ENCODE measurements at places on chromosomes 2 and 18.

GRCh38 chr2:231922311-231923009, 3.7 kb downstream of the NPPC start:
- H3K36me3 ChIP-seq: no peaks in the 10 kb centered on the region
- H3K4me3 ChIP-seq: no peak overlapping the region
- H3K4me1 ChIP-seq: peaks cover 9% of the 10 kb centered on the region
- no peak overlapping the region for H3K27ac ChIP-seq
- DNase-seq: no peak

DNA sequence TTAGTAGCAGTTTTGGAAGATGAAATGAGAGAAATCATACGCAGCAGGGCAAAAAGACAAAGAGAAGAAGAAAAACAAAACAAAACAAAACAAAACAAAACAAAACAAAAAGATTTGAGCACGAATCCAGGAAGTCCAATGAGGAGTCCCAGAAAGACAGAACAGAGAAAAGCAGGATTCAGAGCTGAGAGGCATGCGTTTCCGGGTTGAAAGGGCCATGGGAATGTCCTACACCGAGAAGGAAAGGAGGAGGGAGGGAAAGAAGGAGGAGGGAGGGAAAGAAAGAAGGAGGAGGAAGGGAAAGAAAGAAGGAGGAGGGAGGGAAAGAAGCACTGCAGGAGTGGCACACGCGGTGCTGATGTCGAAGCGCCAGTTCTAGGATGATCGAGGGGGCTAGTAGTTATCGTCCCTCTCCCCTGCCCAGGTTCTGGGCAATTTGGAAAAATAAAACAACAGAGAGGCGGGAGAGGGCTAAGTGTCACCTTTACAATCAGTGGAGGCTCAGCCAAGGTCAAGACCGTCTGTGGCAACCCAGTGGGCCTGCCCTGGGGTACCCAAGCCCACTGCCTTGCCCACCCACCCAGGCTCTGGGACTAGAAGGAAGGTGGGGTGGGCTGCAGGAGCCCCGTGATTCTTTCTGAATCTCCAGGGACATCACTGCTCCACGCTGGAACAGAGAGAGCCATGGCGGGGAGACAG, 68.4 kb downstream of the TWIST2 start:
- no peaks in the 10 kb centered on the region for H3K4me1 ChIP-seq
- no peak for DNase-seq
- no peak overlapping the region for H3K4me3 ChIP-seq
- H3K27ac ChIP-seq: no peak overlapping the region

GRCh38 chr2:235371018-235371417, 122.8 kb upstream of the AGAP1 start:
- no peak overlapping the region for H3K27ac ChIP-seq
- H3K4me3 ChIP-seq: no peak overlapping the region
- H3K27me3 ChIP-seq: no peaks in the 10 kb centered on the region
- H3K4me1 ChIP-seq: no peaks in the 10 kb centered on the region
- DNase-seq: no peak
- H3K36me3 ChIP-seq: no peaks in the 10 kb centered on the region

DNA sequence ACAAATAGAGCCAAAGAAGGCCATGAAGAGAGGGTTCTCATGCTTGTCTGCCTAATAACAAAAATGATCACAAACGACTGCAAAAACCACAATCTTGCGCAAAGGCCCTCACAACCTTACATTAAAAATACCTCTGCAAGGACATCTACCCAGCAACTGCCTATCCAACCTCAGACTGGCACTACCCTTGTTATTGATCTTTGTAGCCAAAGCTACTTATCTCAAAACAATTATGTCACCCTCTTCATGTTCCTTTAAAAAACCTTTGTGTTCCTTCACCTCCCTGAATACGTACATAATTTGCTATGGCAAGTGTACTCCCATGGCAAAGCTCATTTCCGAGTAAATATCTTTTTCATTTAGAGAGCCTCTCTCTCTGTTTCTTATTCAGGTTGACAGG, 44.1 kb downstream of the TMEM163 start:
- no peak for DNase-seq
- H3K4me1 ChIP-seq: 0 out of 2 replicates have a peak, but pooled peaks cover 7% of the 10 kb centered on the region
- H3K27me3 ChIP-seq: no peaks in the 10 kb centered on the region
- H3K4me3 ChIP-seq: no peak overlapping the region
- no peaks in the 10 kb centered on the region for H3K36me3 ChIP-seq

DNA sequence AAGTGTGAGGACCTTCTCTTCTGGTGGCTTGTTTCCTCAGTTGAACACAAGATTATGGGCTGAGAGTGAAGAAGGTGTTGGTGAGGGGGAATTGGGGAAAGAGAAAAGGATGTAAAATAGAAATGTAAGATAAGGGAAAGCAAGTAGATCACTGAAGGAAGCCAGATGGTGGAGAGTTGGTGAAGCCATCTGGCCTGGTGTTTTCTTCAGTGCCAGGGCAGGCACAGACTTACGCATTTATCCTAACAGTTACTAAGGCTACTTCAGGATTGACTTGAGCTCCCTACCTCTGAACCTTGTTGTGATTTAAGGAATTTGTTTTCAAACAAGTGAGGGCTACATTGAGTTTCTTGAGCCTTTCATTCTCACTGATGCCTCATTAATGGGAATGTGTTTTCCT, 113.8 kb downstream of the GALNT1 start:
- no peak overlapping the region for H3K4me3 ChIP-seq
- H3K27ac ChIP-seq: no peak overlapping the region
- no peaks in the 10 kb centered on the region for H3K4me1 ChIP-seq
- H3K36me3 ChIP-seq: no peaks in the 10 kb centered on the region

DNA sequence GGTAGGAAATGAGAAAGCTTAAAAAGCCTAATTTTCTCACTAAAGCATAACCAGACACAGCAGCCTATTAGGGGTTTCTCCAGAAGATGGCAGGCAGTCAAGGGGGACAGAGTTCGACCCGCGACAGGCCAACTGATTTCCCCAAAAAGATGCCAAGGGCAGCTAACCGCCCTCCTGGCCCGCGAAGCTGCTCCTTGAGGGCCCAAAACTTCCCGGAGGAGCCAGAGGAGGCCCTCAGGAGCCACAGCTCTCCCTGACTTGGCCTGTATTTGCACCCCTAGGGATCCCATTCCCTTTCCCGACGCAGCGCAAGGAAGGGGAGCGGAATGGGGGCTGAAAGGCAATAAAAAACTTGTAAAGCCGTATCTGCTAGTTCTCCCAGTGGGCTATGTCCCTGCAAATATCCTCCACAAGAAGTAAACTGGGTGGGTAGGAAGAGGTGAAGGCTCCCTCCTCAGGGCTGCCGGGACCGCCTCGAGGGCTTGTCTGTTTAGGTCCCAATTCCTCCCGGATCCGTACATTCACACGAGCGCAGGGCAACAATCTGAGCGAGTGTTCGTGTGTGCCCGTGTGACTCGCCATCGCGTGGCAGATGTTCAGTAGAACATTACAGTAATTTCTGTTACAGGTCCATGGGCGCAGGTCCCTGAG, 756 bp upstream of the NAGK start:
- peak overlapping the region; percentile 73 for H3K4me3 ChIP-seq
- H3K27me3 ChIP-seq: no peaks in the 10 kb centered on the region
- H3K4me1 ChIP-seq: no peaks in the 10 kb centered on the region
- no peak overlapping the region for H3K27ac ChIP-seq
- DNase-seq: no peak

DNA sequence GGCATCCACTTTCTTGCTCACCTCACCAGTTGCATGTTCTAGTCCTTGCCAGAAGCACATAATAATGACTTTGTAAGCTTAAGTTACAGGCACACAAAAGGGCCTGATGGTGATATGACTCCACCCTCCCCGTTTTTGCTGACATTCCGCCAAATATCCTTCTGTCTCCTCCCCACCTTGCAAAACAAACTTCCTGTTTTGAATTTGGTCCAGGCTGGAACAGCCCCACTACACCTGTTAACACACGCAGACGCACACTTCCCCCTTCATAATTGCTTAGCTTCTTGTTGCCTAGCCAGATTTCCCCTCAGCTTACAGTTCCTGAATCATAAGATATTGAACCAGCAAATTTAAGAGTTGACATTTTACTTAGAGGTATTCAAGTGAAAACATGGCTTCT, at the start of gene MGAT5:
Gene MGAT5 (plus strand): TSS at position 269 of the 400 bp plus-strand sequence. CDS start 332 bp downstream, outside the sequence.
- peaks cover 4% of the 10 kb centered on the region for H3K36me3 ChIP-seq
- no peak within 1 kb of the TSS for H3K4me3 ChIP-seq
- H3K4me1 ChIP-seq: no peaks in the 10 kb centered on the region
- no peaks in the 10 kb centered on the region for H3K27me3 ChIP-seq

DNA sequence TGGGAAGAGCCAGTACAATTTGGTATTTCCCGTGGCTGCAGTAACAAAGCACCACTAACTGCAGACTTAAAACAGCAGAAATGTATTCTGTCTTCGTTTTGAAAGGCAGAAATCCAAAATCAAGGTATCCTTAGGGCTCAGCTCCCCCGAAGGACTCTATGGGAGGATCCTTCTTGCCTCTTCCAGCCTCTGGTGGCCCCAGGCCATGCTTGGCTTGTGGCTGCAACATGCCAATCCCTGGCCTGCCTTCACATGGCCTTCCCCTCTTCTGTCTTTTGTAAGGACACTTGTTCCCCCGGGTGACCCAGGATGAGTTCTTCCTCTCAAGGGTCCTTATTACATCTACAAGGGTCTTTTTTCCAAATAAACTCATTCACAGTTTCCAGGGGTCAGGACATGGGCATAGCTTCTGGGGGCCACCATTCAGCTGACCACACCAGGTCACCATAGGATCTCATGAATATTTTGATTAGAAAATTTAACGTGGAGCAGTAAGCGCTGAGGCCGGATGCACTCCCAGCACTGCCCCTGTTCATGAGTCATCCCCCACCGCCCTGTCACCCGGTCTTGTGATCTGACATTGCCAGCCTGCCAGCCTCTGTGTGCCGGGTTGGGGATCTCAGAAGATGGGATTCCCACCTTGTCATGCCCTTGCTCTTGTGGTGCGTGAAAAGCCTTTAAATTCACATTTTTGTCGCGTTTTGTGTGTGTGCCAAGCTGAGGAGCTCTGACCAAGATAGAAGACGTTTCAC, 61.2 kb upstream of the B3GNT7 start:
- no peak overlapping the region for H3K27ac ChIP-seq
- H3K36me3 ChIP-seq: no peaks in the 10 kb centered on the region
- no peaks in the 10 kb centered on the region for H3K4me1 ChIP-seq
- H3K4me3 ChIP-seq: no peak overlapping the region

DNA sequence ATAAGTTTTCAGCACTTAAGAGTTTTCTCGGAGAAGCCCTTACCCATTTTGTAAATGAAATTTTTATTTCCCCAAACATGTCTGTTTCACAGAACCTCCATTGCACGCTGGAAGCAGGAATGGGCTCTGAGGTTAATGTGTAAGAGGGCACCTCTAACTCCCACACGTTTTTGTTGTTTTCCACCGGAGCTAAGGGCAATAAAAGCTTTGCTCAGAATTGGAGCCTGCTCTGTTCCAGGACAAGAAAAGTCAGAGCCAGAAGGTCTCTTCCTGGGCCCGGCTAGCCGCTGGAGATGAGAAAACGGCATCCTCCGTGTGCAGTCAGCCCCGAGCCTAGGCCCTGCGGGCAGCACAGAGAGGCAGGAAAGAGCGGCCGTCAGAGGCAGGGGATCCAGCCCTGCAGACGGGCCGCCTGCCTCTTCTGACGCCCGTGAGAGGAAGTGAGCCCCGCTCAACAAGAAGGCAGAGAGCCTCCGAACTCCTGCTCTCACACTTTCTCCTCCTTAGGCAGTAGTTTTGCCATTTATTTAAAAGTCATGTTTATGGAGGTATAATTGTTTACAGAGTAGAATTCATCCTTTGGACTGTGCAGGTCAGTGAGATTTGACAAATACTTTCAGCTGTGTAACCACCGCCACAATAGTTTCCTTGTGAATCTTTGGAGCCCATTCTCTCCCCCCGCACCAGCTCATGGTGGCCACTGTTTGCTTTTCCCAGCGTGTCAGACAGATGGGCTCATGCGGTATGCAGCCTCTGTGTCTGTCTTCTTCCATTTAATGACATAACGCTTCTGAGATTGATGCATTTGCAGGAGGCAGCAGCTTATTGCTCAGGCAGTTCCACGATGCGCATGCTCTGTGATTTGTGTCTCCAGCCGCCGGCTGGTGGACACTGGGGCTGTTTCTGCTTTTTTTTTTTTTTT, 117.3 kb downstream of the GALR1 start:
- no peaks in the 10 kb centered on the region for H3K4me1 ChIP-seq
- DNase-seq: no peak
- H3K4me3 ChIP-seq: no peak overlapping the region

- H3K36me3 ChIP-seq: no peaks in the 10 kb centered on the region
- H3K4me1 ChIP-seq: 0 out of 2 replicates have a peak, but pooled peaks cover 4% of the 10 kb centered on the region
- no peaks in the 10 kb centered on the region for H3K27me3 ChIP-seq
- no peak overlapping the region for H3K27ac ChIP-seq
- H3K4me3 ChIP-seq: no peak overlapping the region
- no peak for DNase-seq
Measured at GRCh38 chr18:56086786-56087185, 498.8 kb upstream of the TCF4 start.

DNA sequence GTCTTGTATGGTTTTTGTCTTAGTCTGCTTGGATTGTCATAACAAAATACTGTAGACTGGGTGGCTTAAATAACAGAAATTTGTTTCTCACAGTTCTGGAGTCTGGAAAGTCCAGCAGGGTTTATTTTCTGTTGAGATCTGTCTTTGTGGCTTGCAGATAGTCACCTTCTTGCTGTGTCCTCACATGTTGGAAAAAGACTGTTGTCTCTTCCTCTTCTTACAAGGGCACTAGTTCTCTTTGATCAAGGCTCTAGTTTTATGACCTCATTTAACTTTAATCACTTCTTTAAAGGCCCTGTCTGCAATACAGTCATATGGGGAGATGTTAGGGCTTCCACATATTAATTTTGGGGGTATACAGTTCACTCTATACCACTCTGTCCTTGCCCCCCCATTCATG, 56.5 kb downstream of the NBEAL1 start:
- H3K36me3 ChIP-seq: no peaks in the 10 kb centered on the region
- no peak overlapping the region for H3K27ac ChIP-seq
- no peaks in the 10 kb centered on the region for H3K4me1 ChIP-seq
- H3K4me3 ChIP-seq: no peak overlapping the region

DNA sequence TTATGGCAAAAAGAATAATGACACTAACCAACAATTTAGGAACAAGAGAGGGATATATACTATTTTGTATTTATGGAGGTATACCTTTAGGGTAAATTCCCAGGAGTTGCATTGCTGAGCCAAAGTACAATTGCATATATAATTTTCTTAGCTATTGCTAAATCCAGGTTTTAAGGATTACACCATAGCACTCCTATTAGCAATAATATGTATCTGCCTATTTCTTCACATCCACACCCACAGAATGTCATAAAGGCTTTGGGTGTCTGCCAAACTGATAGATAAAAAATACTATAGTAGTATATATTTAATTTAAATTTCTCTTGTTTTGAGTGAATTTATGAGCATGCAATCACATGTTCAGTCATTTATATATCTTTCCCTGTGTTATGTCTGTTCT, 11.5 kb upstream of the SERPINB13 start:
- no peak for DNase-seq
- no peak overlapping the region for H3K27ac ChIP-seq
- H3K36me3 ChIP-seq: no peaks in the 10 kb centered on the region
- H3K4me1 ChIP-seq: no peaks in the 10 kb centered on the region
- no peaks in the 10 kb centered on the region for H3K27me3 ChIP-seq
- H3K4me3 ChIP-seq: no peak overlapping the region

Measured in iPS DF 6.9 (cell line).